Activated T-cell treated with anti-CD3 and anti-CD28 coated beads for 4 hours (primary cell): ENCODE measurements at places on chromosomes 6 and 20.
A peak's percentile ranks its signal among the peaks of the same experiment; 100 is the strongest.

DNA sequence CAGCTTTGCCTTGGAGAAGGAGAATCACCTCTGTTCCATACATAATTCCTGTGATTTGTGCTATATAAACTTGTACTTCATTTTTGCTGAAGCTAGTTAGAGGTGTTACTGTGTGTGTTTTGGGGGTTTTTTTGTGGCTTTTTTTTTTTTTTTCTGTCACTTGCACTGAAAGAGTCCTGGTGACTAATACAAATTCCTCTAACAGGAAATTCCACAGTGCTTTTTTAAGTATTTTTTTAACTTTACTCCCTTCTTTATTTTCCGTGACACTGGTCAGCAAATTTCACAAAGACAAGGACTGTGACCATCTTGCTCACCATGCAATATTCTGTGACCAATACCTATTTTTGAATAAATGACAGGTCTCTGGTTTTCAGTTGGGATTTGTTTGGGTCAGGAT, 110.5 kb downstream of the ISM1 start:
- DNase-seq: no peak

DNA sequence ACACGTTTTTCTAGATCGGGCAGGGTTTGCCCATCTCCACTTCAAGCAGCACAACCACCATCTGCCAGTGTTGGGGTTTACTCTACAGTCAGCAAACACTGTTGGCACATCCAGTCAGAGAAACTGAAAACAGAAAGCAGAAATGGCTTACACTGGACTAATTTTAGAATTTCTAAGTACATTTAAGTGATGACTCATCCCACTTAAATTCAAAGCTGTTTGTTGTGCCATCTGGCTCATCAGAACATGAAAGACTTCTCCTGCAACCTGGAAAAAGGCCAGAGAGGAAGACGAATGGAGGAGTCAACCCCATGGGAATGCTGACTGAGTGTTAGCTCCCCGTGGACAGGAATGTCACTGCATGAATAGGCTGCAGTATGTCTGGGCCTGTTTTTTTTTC, 21.8 kb downstream of the FAM209B start:
- DNase-seq: no peak

DNA sequence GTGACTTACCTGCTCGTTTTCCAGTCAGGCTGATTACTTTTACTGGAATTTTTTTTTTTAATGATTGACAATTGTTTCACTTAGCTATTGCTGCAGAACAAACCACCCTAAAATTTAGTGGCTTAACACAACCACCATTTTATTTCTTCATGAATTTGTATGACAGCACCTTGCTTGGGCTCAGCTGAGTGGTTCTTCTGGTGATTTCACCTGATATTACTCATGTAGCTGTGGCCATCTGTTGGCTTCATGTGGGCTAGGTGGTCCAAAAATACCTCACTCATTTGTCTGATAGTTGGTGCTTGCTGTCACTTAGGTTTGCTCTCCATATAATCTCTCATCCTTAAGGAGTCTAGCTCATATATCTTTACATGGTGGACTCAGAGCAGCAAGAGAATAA, 5.3 kb downstream of the ISM1 start:
- DNase-seq: no peak

- no peak for DNase-seq
Observed at GRCh38 chr6:35624341-35625070, 64.2 kb downstream of the FKBP5 start.

DNA sequence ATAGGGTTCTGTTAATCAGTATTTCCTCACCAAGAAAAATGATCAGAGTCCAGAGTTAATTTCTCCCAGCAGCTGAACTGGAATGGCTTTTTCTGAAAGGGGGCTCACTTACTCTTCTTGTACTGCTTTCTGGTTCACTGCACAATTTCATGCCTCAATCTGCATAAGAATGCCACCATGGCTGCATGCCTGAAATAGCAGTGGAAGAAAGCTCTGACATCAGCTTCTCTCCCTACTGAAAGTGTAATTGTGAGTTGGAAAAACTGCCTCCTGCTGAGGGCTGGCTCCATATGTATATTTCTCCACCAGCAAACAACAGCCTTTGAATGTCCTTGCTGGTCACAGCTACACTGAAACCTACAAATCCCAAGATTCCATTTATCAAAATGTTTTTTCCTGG, 1027.2 kb upstream of the GJE1 start:
- no peak for DNase-seq

DNA sequence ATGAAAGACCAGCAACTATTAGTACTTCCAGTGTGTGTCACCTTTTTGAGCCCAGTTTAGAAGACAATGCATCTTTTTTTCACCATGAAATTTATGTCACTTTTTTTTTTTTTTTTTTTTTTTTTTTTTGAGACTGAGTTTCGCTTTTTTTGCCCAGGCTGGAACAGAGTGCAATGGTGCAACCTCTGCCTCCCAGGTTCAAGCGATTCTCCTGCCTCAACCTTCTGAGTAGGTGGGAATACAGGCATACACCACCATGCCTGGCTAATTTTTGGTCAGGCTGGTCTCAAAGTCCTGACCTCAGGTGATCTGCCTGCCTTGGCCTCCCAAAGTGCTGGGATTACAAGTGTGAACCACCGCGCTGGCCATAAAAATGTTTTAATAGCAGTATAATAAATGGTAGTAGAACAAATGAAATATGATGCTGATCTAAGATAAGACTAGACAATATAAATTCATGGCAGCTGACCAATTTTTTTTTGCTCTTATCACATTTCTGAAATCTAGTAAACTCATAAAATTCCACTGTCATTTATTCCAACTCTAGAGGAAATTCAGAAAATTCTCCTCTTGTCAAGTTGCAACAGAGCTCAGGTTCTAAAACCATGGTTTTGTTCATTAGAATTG, 21.3 kb downstream of the NHSL1 start:
- DNase-seq: no peak

GRCh38 chr20:12700701-12701100, 308.1 kb upstream of the SPTLC3 start:
- no peak for DNase-seq

DNA sequence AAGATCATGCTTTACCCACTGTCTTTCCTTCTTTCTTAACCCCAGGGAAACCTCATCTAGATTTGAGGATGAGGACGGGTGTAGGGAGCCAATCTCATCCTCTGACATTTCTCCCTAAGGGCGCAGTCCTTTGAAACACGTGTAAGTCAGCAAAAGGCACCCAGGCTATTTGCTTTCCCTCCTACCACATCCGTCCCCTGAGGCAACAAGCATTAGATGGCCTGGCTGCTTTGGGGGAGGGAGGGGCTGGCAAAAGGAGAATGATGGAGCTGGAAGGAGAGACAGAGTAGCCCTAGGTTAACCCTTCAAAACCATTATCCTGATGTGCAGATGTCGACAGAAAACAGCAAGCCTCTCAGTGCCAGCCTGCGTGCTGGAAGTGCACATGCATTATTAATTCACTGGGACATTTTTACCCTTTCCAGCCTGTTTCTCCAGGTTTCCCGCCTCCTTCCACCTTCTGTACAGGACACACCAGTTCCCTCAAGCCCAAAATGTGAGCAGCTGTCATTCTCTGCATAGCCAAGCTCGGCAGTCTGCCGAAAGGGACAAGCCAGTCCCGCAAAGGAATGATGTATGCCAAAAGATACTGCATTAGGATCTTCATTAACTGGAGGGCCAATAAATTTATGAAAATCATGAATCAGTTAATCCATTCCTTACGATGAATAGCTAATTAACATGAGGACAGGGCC, 547.2 kb downstream of the CD83 start:
- no peak for DNase-seq

DNA sequence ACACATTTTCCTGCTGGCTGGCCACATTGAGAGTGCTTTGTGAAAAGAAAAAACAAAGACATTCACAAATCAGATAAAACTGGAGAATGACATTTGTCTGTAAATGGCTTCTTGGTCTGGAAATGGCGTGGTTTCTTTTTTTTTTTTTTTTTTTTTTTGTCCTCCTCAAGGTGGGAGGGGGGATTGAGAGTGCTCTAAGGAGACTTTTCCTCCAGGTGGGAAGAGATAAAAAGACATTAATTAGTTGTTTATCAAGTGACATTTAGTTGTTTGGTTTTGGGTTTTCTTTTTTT, 40.4 kb downstream of the GNAS start:
- no peak for DNase-seq

DNA sequence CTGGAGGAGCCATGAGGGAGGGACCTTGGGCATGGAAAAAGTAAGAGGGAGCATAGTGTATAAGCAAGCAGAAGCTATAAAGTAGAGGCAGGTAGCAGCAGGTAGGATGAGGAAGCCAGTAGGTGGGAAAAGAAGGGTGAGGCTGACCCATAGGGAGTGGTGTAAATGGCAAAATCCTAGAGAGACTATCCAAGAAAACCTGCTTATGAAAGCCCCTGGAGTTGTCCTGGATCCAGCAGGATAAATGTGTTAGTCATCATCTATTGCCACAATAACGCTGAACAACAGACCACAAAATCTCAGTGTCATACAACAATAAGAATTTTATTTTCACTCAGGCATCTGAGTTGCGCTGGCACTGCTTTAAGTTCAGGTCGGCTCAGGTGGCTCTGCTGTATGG, 30.2 kb downstream of the CHD6 start:
- no peak for DNase-seq

GRCh38 chr6:145329257-145329656, 406.1 kb downstream of the EPM2A start:
- DNase-seq: no peak

GRCh38 chr20:845941-846893, 12.7 kb downstream of the FAM110A start:
- no peak for DNase-seq

- DNase-seq: no peak
Observed at GRCh38 chr6:106727480-106728149, 98.2 kb downstream of the QRSL1 start.

GRCh38 chr6:63347599-63347998, 27.8 kb upstream of the LGSN start:
- no peak for DNase-seq

DNA sequence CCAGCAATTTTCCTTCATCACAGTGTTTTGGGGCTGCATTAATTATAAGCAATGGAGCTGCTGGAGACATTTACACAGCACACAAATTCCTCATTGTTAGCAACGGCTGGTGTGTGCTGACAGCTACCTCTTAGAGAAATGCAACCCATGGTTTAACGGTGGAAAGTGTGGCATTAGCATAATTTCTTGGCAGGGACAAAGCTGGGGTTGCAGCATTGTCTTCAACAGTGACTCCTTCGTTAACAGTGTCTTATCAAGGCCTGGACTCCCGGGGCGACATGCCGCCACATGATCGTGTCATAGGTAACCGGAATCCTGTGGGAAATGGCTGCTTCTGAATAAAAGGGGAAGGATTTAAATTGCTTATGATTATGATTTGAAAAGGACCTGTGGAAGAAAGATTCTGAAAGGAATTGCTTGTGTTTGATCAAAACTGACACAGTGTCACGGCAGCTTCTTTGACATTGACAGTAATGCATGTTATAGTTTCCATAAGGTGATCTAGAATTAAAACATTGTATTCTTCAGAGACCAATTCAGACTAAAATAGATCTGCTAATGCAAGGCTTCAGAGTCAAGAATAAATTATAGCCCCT, 128.0 kb downstream of the UST start:
- no peak for DNase-seq

GRCh38 chr6:3176562-3177355, 19.4 kb upstream of the TUBB2A start:
- peak; percentile 31 for DNase-seq

DNA sequence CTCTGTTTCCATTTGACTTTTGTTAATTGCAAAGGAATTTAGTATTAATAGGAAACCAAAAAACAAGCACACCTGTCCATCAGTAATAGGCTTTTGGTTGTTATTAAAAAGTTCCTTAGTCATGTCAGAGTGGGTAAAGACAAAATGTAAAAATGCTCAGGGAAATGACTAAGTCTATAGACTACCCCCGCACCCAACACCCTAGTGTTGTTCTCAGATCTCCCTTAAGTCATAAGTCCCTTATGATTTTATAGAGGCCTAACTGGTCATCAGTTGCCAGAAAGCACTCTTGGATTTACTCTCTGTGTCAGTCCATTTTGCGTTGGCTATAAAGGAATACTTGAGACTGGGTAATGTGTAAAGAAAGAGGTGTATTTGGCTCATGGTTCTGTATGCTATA, 52.8 kb downstream of the MAP3K4 start:
- no peak for DNase-seq

DNA sequence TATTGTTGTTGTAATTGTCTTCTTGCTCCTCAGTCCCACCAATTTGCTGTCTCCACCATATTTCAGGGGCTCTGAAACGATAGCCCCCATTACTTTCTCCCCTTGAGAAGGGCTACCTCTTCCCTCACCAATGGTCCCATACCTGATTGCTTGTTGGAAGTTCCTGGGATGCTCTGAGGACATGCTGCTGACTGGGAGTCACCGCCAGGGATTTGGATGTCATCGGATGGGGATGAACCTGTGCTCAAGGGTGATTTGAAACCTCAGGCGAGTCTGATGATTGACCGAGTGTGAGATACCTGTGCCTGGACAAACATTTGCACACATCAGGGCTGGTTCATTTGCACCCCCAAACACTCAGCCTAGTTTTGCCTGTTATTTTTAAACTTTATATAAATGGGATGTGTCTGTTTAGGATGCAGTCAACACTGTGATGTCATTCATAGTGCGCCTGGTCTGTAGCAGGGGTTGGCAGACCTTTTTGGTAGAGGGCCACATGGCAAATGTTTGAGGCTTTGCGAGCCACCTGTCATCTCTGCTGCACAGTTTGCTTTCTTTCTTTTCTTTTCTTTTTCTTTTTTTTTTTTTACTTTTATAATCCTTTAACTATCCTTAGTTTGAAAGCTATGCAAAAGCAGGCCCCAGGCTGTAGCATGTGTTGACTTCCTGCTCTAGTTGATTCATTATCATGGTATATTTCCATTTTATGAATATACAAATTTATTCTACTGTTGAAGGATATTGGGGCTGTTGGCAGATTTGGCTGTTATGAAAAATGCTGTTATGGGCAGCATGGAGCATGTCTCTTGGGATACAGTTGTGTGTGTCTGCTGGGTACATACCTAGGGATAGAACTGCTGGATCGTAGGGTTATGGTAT, 118.5 kb upstream of the PHACTR3 start:
- DNase-seq: no peak

- no peak for DNase-seq
Observed at GRCh38 chr6:41471064-41471895, 74.9 kb upstream of the FOXP4 start.

GRCh38 chr6:146441907-146442306, 101.7 kb upstream of the RAB32 start:
- no peak for DNase-seq

DNA sequence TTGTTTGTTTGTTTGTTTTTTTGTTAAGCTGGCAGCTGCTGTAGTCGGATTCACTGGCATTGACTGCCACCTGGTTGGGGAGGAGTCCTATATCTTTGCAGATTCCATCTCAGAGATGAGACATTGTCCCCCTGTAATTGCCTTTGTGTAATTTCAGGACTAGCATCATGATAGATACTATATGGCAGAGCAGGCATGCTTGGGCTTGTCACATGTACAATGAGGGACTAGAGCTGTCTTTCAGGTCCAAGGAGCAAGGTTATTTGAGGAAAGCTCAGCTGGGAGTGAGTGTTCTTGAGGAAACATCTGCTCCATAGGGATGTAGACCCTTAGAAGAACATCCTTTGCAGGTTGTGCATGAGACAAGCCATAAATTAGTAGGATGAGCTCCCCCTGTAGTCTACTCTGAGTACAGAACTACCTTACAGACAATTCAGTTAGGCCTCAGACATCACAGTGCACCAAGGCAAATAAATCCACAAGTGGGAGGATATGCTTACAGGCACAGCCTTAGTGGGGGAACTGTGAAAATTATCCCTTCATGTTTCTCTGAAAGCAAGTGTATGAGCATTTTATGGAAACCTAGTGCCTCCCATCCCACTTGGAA, 62.1 kb downstream of the BMP2 start:
- DNase-seq: no peak
